ENCODE measurements at places on chromosomes 12 and 14.

DNA sequence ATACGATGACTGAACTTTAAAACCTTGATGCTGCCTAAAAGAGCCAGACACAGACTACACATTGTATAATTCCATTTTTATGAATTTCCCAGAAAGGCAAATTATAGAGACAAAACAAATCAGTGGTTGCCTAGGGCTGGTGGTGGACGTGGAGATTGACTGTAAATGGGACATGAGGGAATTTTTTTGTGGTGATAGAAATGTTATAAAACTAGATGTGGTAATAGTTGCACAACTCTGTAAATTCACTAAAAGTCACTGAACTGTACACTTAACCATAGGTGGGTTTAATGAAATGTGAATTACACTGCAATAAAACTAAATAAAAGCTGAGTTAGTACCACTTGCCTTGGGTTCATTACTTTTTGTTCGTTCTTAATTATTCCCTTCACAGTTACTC lies 72.1 kb downstream of the PLEKHA5 start:
- no peak for DNase-seq

DNA sequence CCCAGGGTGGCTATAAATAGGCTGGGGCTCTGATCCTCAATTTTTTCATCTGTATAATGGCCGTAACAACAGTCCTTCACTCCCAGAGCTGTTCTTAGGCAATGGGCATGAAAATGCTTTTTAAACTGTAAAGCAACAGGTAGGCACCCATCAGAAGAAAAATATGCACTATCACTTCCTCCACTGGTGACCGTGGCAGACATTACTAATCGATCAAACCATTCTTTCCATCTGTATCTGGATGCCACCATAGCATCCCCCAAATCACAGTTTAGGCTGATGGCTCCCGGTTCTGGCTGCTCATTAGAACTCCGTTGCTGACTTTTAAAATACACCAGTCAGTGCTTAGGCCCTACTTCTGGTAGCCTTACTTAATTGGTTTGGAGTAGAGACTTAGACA lies 11.2 kb downstream of the KRT71 start:
- DNase-seq, result no peak

- no peak for DNase-seq
Measured at GRCh38 chr12:60042835-60043234, 447.0 kb downstream of the SLC16A7 start.

- peak; percentile 15 for DNase-seq
Measured at GRCh38 chr14:105180592-105181548, at the start of gene NUDT14. TSS of gene NUDT14 (minus strand) at chr14:105181312. CDS start at chr14:105181209, 103 bp downstream.

DNA sequence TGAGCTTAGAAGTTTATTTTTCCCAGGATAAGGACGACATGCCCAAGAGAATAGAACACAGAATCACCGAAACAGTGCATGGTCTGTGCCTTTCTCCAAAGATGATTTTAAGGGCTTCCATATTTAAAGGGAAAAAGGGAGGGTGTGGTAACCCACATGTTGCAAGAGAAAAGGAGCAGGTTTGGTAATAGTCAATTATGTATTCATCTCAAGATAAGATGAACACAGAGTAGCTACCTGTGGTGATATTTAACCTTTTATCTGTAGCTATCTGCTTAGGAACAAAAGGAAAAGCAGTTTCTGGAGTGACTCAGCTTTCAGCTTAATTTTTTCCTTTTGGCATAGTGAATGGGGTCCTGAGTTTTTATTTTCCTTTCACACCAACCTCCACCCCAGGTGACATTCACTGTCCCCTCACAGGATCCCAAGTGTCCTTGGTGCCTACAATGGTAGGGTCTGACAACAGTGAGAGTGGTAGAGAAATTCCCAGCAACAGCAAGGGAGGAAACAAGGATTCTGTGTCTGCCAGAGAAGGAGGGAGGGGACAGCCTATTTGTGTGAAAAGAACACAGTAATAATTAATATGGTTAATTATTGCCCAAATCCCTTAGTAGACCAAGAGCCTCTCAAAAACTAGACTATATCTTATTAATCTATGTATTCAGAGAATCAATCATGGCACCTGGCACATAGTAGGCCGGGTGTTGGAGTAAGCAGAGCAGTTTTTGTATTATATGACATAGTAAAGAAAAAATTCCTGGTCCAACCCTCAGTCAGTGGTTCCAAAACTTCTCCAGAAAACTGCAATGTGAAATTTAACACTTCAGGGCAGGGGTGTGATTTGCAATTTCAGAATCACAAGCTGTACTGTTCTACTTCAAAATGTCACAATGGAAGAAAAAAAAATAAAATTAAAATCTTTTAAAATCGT lies 154.5 kb downstream of the PHLDA1 start:
- DNase-seq, result no peak

GRCh38 chr12:94261119-94261518 lies 112.7 kb downstream of the PLXNC1 start:
- no peak for DNase-seq

DNA sequence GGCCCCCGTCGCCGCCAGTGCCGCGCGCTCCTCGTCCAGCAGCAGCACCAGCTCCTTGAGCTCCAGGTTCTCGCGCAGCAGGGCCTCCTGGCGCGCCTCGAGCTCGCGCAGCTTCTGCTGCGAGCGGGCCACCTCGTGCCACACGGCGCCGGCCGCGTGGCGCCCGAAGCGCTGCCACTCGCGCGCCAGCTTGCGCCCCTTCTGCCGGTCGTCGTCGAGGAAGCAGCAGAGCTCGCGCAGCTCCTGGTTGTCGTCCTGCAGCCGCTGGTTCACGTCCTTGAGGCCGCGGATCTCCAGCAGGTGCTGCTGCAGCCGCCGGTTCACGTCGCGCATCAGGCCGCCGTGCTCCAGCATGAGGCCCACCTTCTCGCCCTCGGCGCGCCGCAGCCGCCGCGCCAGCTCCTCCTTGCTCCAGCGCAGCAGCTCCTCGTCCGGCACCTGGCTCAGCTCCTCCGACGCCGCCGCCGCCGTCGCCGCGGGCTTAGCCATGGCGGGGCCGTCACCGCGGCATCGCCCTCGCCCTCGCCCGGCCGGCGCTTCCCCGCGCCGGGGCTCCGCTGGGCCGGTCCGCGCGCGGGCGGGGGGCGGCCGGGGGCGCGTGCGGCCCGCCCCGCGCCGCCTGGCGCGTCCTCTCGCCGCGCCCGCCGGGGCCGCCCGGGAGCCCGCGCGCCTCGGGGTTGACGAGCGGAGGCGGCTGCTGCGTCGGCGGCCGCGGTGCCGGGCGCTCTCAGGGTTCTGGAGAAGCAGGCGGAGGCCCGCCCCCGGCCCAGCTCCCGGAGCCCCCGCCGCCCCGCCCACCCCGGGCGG lies at the start of gene CCDC85C:
Gene CCDC85C, minus strand, starts transcription at position 737 of the 807 bp plus-strand sequence. Its CDS starts 248 bp downstream, at position 489.
- no peak for DNase-seq

DNA sequence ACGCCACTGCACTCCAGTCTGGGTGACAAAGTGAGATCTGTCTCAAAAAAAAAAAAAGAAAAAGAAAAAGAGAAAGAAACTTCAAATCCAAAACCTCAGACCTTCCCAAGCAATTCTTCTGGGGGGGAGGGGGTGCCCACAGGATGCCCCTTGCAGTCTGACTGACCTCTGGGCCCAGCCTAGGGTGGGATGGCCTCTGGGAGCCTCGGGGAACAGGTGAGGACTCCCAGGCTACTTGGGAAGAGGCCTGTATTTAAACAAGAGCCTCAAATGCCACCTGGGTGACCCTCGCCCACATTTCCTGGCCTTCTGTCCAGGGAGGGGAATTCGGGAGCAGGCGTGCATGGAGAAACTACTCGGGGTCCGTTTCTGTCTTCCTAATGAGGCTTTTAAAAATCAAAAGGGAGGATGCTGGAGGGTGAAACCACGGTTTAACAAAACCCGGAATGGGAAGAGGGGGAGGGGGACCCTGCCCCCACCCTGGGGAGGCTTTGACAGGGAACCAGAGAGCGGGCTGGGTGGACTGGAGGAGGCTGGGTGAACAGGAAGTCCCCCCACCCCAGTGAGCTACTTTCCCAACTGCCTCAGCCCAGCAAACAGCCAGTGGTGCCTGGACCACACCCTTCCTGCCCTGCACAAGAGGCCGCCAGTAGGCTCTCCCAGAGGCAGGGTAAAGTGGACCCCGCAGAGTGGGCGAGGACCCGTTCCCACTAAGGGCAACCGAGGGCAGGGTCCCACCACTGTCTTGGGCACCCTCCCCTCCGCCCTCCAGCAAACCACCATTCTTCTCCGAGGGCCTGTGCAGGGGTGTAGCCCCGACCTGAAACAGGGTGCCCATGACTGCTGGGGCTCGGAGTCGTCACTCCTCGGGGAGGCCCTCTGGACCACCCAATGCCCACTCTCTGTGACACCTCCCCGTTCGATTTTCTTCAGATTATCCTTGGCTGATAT lies 1.5 kb upstream of the FBRSL1 start:
- no peak for DNase-seq

DNA sequence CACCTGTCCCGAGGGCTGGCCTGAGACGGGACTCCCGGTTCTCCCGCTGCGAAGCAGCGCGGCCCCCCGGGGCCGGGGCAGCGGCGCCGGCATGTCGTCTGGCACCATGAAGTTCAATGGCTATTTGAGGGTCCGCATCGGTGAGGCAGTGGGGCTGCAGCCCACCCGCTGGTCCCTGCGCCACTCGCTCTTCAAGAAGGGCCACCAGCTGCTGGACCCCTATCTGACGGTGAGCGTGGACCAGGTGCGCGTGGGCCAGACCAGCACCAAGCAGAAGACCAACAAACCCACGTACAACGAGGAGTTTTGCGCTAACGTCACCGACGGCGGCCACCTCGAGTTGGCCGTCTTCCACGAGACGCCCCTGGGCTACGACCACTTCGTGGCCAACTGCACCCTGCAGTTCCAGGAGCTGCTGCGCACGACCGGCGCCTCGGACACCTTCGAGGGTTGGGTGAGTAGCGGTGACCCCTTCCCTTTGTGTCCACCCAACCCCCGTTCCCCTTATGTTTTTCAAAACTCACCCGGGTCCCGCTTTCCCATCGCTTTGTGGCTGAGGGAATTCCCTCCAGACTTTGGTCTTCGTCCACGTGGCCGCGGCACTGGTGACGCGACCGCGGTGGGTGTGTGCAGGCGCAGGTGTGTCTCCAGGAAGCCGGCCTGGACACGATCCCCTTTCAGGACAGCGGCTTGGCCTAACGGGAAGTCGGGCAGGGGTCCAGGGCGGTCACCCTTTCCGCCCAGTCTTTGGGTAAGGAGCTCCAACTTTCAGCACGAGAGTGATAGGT lies 826 bp downstream of the PRKCH start:
- no peak for DNase-seq

DNA sequence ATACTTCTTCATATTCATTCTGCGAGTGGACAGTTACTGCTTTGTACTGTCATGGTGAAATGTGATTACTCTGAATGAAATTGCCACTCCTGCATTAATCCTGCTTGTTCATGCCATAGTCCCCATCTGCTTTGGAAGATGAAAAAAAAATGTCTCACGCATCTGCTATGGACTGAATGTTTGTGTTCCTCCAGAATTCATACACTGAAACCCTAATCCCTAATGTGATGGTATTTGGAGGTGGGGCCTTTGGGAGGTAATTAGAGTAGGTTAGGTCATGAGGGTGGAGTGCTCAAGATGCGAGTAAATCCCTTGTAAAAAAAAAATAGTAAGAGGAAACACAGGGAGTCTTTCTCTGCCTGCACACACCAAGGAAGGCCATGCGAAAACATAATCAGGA lies 427.2 kb downstream of the TMTC2 start:
- DNase-seq, result no peak

- DNase-seq, result no peak
Measured at GRCh38 chr12:54773593-54773992, 80.7 kb upstream of the MUCL1 start.

DNA sequence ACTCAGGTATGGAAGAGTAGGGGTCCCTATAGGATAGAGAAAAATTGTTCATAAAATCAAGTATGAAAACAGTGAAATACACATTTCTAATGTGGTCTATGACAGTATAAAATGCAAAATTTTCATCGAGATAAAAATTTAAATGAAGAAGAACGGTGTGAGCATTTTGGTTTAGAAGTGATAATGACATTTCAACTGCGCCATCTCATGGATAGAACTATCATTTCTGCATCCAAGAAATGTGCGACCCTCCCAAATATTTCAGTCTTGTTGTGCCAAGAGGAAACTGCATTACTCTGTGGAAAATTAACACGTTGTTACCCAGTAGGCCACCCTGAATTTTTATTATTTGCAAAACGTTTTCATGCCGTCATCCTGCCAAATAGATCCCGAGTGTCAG lies 108.8 kb downstream of the CRACR2A start:
- DNase-seq, result no peak

DNA sequence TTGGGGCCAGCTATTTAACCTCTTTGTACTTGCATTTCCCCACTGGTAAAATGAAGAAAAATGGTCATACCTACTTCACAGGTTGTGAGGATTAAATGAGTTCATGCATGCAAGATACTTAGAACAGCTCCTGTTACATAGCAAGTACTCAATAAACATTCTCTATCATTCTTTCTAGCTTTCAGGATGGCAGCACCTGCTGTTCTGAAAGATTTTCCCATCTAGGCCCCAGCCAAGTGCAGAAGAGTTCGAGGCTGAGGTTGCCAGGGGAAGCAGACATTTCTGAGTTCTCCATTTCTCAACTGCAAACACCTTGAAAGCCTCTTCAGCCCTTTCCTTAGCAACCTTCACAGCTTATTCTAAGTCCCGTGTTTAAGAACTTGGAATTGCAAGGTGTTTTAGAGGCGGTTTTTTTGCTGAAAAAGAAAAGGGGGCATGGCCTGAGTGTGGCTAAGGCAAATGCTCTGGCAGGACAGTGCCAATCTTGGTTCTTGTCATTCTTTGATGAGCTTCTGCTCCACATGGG lies 73.0 kb upstream of the PRMT8 start:
- no peak for DNase-seq

DNA sequence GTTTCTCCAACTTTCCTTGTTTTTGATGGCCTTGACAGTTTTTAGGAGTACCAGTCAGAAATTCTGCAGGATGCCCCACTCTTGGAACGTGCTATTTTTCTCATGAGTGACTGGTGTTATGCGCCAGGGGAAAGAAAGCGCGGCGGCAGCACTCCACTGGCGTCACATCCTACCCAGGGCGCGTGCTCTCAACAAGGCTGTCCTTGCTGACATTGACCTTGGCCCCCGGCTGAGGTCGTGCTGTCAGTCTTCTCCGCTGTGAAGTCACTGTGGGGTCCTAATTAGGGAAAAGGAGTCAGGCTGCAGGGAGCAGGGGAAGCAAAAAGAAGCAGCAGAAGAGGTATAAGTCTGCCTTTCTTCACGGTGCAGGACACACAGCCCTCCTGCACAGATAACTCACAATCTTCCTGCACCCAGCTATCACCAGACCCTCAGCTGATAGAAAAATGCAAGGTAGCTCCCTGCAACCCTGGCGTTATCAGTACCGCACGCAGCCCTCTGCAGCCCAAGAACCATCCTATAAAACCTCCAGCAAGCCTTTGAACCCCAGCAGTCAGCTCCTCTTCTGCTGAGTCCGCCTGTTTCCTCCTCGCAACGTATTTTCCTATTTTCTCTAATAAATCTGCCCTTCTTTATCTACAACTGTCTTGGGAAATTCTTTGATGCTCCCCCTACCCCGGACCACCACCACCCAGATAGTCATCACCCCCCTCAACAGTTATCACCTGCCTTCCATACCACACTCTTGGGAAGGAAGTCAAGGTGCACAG lies 48.0 kb upstream of the C14orf180 start:
- DNase-seq, result no peak

DNA sequence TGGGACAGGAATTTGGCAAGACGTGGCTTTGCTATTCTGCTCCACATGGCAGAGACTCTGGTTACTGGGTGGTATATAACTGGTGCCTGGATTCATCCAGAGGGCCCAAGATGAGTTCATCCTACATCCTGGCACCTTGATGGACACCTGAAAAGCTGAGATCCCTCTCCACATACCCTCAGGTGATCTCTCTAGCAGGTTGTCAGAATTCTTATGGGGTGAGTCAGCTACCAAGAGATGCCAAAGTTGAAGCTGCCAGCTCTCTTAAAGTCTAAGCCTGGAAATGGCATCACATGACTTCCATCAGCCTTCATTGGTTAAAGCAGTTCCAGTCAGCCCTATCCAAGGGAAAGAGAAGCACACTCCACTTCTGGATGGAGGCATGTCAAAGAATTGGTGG lies 300.7 kb upstream of the SEL1L start:
- DNase-seq, result no peak

Measured in esophagus squamous epithelium (tissue), 5 donors.